ENCODE measurements at places on chromosomes 3 and 15.
A peak's percentile ranks its signal among the peaks of the same experiment; 100 is the strongest.

DNA sequence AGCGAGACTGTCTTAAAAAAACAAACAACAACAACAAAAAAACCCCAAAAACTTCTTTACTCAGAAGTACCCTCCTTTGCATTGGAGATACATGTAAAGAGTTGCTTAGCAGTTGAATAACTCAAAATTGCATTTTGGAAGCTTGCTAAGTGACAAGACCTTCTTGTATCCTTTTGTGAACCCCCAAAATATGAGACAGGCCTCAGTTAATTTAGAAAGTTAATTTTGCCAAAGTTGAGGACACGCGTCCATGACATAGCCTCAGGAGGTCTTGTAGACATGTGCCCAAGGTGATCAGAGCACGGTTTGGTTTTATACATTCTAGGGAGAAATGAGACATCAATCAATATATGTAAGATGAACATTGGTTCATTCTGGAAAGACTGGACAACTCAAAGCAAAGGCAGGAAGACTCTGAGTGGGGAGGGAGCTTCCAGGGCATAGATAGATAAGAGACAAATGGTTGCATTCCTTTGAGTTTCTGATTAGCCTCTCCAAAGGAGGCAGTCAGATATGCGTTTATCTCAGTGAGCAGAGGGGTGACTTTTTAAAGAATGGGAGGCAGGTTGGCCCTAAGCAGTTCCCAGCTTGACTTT, 1.7 kb upstream of the ARF4 start:
- DNase-seq, result no peak

GRCh38 chr15:75037685-75038084, 14.3 kb downstream of the PPCDC start:
- DNase-seq, result no peak

- no peak for DNase-seq
These were observed 2.8 kb downstream of the FOXB1 start for GRCh38 chr15:60006873-60007272.

- no peak for DNase-seq
These were observed 72.7 kb downstream of the CMTM8 start for GRCh38 chr3:32310918-32311839.

DNA sequence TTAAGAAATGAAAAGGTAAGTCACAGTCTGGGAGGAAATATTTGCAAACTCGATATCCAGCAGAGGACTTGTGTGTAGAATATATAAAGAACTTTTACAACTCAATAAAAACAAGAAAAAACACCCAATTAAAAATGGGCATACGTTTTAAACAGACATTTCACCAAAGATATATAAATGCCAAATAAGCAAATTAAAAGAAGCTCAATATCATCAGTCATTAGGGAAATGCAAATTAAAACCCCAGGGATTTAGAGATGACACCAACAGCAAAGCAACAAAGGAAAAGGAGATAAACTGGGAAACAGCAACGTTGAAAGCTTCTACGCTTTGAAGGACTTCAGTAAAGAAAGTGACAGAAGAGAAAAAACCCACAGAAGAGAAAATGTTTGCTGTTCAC, 132.3 kb downstream of the NUP210 start:
- DNase-seq, result no peak

DNA sequence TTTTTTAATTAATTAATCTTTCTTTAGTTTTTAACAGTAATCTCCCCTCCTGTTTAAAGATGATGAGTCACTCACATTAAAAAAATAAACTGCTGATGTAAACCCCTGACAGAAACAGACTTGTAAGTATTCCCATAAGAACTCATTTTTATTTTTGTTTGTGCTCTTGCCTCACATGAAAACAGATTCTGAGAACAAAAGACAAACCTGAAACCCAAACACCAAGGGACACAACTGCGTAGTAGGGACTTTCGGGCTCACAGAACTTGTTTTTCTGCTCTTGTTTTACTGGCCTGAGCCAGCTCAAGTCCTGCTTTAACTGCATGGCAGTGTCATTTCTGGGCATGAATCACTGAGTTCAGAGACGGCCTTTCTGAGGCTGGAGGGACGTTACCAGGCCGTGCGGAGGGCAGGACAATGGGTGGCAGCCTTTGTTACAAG, 600.8 kb downstream of the FOXP1 start:
- peak; percentile 97 for DNase-seq

DNA sequence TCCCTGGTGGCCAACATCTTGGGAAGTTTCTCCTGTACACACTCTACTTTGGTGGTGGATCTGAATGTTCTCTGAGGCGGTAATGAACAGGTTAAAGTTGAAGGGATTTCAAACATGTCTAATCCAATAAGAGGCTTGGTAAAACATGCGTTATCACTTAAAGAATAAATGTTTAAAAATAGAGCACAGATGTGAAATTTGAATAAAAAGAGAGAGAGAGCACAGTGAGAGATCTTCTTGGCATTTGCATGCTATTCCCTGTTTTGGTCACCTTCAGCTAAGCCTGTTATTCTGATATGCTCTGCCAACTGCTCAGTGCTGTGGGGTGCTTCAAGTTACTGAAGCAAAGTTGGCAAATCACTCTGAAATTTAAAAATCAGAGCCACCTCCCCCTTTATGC, 237.7 kb upstream of the WNT5A start:
- DNase-seq, result no peak

DNA sequence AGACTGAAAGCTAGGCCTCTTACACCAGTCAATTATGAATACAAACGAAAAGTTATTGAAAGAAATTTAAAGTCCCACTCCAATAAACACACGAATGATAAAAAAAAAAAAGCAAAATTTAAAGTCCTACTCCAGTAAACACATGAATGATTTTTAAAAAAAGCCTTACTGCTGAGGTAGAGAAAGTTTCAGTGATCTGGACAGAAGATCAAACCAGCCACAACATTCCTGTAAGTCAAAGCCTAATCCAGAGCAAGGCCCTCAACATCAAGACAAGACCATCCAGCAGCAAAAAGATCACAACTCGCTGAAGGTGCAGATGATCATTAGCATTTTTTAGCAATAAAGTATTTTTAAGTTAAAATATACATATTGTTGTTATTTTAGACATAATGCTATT, 95.6 kb upstream of the LIPC start:
- peak; percentile 83 for DNase-seq

- no peak for DNase-seq
These were observed 461.5 kb upstream of the NR2F2 start for GRCh38 chr15:95868970-95869369.

- no peak for DNase-seq
These were observed 287.3 kb downstream of the XXYLT1 start for GRCh38 chr3:194983620-194984019.

GRCh38 chr3:143119974-143120715, 574 bp downstream of the CHST2 start:
- no peak for DNase-seq

DNA sequence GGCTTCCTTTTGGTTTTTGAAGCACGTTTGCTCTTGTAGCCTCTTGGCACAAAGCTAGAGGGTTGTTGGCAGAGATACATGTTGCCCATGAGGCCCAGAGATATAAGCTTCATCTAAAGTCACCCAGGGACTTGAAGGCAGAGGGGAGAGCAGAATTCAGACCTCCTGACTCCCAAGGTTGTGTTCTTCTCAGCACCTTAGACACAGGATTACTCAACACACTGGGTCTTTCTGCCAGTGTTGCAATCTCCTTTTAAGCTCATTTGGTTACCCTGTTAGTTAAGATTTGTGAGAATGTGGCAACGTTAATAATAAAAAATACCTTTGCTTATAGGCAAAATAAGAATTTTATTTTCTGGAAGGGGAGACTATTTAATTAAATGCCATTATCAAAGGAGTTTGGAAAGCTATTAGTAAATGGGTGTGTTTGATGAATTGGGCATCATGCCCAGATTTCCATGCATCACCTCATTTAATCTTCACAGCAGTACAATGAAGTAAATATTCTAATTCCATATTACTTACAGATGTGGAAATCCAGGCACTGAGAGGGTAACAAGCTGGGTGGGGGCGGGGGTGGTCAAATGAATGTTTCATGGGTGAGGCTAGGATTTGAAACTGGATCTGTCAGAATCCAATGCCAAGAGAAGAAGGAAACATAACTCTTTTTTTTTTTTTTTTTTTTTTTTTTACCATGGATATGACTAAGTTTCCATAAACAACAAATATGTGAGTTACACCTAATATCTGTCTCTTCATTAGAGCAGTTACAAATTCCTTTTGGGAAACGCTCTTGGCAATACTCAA, 183.3 kb downstream of the NR1D2 start:
- DNase-seq, result peak; percentile 86

- DNase-seq, result no peak
These were observed 40.3 kb downstream of the ERICH6 start for GRCh38 chr3:150663461-150663860.

GRCh38 chr3:9746330-9746729, 3.4 kb upstream of the OGG1 start:
- no peak for DNase-seq

- DNase-seq, result no peak
These were observed 30.0 kb downstream of the RUBCN start for GRCh38 chr3:197706658-197707057.

GRCh38 chr3:127485396-127486170, 105.0 kb downstream of the TPRA1 start:
- DNase-seq, result no peak

DNA sequence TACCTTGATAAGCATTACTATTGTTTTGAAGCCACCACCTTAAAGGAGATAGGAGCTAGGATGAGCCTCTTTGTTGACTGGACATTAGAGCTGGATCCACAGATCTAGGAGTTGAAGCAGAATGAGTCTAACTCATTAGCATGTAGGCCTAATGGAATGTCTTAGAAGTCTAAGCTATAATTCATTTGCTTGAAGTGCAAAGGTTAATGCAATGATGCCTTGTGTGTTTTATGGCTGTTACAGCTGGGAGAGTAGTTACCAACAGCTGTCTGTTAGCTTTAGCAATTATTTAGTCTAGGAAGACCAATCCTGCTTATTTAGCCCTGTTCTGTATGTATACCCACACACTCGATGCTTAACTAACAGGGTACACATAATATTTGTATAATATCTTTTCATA, 419.3 kb downstream of the TUSC7 start:
- peak; percentile 6 for DNase-seq

DNA sequence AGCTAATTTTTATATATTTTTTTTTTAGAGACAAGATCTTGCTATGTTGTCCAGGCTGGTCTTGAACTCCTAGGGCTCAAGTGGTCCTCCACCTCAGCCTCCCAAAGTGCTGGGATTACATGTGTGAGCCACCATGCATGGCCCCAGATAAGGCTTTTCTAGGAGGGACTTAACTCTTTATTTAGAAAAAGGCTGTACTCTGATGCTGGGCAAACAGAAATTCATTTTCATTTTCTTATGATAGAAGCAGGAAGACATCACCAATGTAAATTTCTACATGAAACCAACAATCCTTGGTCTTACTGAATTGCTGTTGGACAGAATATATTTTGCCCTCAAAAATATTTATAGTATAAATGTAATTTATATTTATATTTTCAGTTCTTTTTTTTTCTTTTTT, 9.6 kb downstream of the NIPA1 start:
- DNase-seq, result no peak

DNA sequence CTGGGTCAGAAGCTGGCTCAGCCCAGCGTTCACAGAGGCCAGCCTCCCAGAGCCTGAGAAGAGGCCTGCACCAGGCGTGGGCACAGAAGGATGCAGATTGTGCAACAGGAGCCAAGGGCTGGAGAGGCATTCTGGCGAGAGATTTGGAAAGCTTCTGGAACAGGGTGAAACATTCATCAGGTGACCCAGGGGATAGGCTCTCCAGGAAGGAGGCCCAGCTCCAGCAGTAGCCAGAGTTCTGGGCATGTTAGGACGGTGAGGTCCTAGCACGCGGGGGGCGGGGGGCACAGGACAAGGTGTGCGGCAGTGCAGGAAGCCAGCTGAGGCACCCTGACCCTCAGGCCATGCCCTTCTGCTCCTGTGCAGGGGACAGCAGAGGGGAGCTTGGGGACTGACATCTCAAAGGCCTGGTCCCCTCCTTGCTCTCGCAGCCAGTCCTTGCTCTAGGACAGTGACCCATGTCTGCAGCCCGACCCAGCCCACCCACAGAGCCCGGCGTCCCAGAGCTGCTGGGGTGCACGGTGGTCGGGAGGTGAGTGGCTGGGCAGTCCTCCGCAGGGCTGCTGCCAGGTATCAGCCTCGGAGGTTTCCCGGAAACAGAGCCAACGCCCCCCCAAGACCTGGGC, 111.7 kb upstream of the KLF13 start:
- DNase-seq, result peak; percentile 86

DNA sequence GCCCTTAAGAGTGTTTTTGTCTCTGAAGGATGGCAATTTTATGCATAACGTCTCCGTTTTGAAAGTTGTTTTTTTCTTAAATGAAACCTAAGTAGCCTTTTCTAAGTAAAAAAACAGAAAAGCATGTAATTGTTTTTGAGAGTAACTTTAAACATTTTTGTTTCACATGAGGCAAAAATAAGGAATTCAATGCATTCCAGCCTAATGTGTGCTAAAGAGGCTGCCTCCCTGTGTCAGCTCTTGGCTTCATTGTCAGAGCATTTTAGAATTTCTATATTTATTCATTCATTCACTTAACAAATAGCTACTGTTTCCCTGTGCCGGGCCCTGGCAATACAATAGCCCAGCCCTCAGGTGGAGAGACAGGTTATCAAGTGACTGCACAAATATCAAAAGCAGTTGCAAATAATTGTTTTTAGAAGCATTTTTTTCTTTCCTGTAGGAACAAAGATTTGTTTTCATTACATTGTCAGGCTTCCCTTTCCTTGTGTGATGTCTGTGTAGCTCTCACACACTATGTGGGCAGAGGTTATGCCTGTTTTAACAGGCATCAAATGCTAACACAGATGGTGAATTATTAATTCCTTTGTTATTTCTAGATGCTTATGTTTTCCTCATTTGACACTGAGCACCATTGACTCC, 81.9 kb downstream of the CCK start:
- DNase-seq, result peak; percentile 60

- DNase-seq, result no peak
These were observed 44.5 kb downstream of the RPLP1 start for GRCh38 chr15:69497076-69497475.

DNA sequence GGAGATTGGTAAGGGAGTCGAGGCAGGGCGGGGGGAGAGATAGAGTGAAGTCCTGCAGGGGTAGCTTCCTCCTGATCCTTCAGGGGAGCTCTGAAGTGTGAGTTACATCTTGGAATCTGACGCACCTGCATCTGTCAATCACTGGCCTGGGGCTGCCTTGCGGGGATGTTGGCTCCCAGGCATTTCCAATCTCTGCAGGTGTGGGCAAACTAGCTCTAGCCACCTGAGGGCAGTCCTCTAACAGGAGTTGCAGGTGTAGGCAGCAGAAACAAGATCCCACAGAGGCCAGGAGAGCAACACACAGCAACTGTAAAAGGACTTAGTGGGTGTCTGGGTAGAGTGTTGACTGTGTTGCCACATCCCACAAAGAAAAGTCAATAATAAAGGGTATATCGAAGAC, 63.6 kb downstream of the ZNF621 start:
- DNase-seq, result peak; percentile 16

DNA sequence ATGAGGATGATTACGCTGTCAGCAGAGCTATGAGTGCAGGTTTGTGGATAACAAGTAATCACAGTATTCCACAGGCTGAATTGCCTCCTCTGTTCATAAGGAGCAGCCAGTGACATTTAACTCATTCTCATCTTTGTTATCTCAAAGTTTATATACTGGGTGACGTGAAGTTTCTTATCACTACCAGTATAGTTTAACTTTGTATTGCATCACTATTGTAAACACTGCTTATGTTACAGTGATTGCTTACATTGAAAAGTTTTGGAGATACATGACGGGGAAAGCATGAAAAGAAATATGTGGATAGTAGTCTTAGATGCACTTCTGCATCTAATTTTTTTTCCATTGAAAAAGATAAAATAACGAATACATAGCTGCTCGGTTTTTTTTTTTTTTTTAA, 429.7 kb downstream of the VGLL3 start:
- DNase-seq, result no peak

- no peak for DNase-seq
These were observed 2.2 kb downstream of the VPS8 start for GRCh38 chr3:184814214-184814613.

Measured in renal cortical epithelial cell (primary cell).